ENCODE measurements at places on chromosomes 1 and 21.
A peak's percentile ranks its signal among the peaks of the same experiment; 100 is the strongest.

DNA sequence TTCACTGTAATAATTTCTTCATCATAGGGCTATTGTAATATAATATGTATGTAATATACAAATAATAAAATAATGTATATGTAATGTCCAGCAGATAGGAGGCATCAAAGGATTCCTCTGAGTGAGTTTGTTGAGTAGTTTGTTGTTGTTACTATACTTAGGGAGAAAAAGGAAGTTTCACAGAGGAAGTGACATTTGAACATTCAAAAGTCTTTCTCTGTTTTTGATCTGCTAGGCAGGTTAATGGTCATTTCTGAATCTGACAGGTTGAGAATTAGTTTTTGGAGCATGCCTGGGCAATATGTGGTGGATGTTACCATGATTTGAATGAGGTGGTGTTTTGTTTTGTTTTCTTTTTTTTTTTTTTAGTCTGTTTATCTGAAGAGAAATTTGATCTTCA, 102.1 kb downstream of the NRDC start:
- no peak for DNase-seq

DNA sequence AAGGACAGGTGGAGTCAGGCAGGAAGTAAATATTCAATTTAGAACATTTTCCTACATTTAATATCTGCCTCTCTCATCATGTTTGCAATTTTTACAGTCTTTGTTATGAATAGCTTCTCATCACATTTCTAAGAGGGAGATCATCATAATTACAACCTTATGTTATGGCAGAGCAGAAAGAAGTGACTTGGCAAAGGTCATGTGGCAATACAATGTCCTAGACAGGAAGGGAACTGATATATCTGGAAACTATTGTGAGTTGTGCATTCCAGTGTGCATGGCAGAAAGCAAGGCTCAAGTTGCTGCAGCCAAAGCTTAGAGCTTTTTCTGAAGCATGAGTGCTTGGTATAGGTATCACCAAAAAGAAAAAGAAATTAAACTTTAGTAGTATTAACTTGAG, 43.8 kb upstream of the PRRX1 start:
- no peak for DNase-seq

GRCh38 chr1:77434967-77435366, 153.1 kb downstream of the AK5 start:
- DNase-seq, result no peak

- DNase-seq, result no peak
Measured at GRCh38 chr1:172472495-172472894, 28.6 kb upstream of the PIGC start.

DNA sequence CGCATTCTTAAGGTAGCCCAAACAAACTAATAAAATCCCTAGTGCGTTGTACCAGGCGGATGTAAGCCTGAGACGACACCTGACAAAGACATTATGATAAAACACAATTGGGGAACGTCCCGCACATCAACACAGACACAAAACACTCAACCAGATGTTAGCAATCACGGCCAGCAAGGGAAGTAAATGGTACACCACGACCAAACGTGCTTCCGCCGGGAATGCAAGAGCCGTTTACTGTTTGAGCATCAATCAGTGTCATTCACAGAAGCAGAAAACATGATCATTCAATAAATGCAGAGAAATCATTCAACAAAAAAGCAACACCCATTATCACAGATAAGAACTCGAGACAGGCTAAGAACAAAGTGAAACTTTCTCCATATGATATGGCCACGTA, 49.4 kb upstream of the COL18A1 start:
- DNase-seq, result no peak

- no peak for DNase-seq
Measured at GRCh38 chr1:231930257-231930947, 303.8 kb downstream of the DISC1 start.

DNA sequence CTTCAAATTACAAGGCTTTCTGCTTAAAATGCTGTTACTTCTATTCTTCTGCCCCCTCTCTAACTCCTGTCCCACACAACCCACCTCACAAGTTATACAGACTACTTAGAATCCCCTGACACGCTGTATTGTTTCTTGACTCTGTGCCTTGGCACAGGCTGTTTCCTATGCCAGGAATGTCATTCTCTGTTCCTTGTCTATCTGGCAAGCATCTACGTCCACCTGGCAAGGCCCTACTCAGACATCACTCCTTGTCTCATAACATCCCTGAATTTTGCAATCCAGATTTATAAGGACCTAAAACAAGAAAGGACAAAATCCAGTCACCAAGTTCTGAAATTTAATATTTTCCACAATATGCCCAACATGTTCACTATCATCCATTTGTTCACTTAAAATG, 182.0 kb upstream of the CHRM3 start:
- DNase-seq, result no peak

GRCh38 chr1:17027403-17027802, 15.7 kb upstream of the ATP13A2 start:
- no peak for DNase-seq

- DNase-seq, result no peak
Measured at GRCh38 chr21:43339668-43340067, 87.3 kb downstream of the SIK1 start.

GRCh38 chr21:42230178-42230577, 11.2 kb downstream of the ABCG1 start:
- DNase-seq, result no peak

- no peak for DNase-seq
Measured at GRCh38 chr1:212153635-212154034, 118.1 kb downstream of the DTL start.

- no peak for DNase-seq
Measured at GRCh38 chr1:3190256-3191041, 121.4 kb downstream of the PRDM16 start.

DNA sequence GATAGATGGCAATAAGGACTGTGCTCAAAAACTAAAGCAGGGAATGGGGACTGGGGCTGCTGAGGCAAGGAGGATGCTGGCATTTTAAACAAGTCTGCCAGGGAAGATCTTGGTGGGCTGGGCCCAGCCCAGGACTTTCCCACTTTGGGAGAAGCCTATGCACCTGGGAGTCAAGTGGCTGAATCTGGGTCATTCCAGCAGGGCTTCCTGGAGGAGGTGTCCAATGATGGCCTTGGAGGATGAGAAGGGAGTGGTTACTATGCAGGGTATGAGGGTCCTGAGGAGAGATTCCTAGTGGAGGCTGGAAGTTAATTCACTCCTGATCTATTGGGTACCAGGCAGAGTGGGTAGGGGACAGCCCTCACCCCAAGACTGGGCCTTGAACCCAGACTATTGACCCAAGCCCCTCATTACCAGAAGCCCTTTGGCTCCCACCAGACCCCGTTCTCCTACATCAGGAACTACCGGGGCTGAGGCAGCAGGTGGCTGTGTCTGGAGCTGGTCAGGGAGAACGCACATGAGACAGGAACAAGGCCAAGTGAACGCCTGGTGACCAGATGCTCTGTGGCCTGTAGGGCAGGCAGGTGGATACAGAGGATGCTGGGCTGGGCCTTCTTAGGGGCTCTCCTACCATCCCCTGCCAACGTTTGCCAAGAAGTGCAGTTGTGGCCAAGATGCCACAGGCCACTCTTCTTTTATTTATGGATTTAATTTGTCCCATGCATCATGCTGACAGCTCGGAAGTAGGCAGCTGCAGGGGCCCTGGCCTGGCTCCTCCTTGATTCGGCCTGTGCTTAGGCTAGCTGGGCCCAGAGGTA, 18.3 kb upstream of the LRP8 start:
- no peak for DNase-seq

DNA sequence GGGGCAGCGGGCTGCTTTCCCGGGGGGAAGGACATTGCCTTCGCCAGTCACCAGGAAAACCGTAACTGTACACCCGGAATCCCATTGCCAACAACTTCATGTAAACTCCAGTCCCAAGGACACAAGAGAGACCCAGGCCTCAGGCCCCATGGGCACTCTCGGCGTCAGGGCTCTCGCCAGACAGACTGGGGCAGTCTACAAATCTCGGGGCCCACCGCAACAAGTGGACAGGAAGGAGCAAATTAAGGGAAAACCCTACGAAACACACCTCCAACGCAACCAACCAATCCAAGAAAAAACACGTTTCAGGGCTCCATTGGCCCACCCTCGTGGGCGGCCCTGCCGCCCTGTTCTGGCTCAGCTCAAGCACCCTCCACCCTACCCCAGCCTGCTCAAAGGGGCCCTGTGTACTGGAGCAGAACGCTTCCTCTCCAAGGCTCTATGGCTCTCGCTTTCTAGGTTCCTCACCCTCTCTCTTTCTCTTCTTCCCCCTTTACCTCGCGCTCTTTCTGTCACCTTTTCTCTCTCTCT, 4.6 kb upstream of the ZNF678 start:
- no peak for DNase-seq

- no peak for DNase-seq
Measured at GRCh38 chr1:227768640-227769039, 33.4 kb downstream of the SNAP47 start.

- no peak for DNase-seq
Measured at GRCh38 chr1:64948905-64949833, 17.2 kb downstream of the JAK1 start.

DNA sequence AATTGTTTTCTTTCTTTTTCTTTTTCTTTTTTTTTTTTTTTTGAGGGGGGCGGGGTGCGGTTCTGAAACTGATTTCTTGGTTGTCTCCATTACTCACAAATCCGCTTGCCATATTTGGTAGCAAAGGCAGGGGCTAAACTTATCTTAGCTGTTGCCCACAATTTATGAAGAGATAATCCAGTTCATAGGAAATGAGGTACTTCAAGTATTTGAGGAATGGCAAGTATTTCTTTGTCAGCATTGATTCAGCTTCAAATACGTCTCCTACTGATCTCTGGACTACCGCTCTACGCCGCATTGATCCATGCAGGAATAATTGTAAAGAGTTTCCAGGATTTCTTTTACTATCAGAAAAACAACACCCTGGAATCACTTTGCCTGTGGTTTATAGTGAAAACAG, 289.2 kb upstream of the DPYD start:
- DNase-seq, result no peak

- DNase-seq, result no peak
Measured at GRCh38 chr1:178564783-178565180, 51.9 kb downstream of the TEX35 start.

GRCh38 chr21:39381009-39381408, 32.1 kb upstream of the HMGN1 start:
- DNase-seq, result no peak

DNA sequence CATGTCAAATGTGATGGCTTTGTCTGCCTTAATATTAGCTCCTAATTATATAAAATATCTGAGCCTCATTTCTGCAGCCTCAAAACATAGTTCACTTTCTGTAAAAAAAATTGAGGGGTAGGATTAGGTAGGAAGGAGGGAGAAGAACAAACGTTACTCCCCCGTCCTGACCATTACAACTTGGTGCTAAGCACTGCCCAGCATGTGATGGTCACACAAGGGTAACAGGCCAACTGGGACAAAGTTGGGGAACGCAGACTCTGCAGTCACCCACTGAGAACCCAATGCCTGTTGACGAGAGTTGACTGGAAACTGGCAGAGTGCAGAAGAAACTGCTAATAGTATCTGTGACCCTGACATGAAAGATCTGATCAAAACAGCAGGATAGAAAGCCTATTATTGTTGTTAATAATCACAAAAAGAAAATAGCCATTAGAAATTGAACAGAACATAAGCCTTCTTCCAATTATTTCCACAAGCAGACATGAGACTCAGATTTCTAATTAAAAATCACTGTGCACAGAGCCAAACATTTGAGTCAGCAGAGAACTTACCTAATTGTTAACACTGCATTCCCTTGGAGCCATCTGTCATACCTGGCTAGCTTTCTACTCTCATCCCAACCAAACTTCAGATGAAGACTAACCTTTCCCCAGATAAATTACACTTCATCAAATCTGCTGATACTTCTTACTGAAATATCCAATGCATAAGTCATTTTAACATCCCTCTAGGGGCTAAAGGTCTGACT, 5.5 kb downstream of the SORT1 start:
- DNase-seq, result no peak

GRCh38 chr1:94620345-94621031, 78.9 kb upstream of the F3 start:
- no peak for DNase-seq

DNA sequence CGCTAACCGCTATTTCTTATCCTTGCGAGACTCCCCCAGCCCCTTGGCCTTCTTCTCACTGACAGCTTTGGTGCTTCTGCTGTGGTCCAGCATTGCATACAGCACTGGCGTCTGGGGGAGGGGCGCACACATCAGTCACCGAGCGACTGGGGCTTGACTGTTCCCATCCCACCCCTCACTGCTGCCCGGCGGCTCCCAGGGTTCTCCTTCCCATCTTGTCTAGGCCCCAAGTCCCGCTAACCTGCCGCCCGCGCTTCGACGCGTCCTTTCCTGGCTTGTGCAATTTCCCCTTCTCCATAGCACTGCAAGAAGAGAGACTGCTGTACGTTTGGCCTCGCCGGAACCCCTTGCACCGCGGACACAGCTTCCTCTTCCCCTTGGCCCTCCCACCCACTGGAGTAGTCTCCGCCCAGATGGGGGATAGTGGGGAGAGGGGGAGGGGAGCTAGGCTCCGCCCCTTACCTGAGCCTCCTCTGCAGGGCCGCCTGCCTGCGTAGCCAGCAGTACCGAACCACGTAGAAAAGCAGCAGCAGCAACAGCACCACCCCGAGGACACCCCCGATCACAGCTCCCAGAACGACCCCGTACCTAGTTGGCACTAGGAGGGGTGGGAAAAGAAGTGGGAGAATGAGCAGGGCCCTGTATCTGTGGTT, 3.8 kb downstream of the MPZ start:
- DNase-seq, result peak; percentile 83

DNA sequence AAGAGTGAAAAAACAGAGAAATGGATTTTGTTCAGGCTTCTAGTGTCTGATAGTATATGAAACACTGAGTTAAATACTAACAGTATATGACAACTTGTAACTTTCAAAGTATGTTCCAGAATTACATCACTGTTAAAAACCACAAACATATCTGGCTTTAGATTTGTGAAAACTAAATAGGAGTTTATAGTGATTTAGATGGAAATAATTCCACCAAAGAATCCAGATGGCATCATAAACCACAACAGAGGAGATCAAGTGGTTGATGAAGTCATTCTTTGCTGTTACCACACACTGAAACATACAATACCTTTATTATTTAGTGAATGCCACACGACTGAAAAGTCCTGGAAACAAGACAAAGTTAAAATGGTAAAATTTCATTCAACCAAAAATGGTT, 37.2 kb downstream of the ALG14 start:
- no peak for DNase-seq

- DNase-seq, result no peak
Measured at GRCh38 chr1:86750076-86750475, 45.7 kb downstream of the SH3GLB1 start.

GRCh38 chr1:230283678-230284077, 142.5 kb downstream of the PGBD5 start:
- DNase-seq, result no peak

Measured in effector memory CD4-positive, alpha-beta T cell (primary cell).